ENCODE measurements at places on chromosomes 2 and 18. TPM values are rescaled to one million over a fixed set of nuclear protein-coding genes. Genes with fewer than 3 reads are reported as not detected.
A peak's percentile ranks its signal among the peaks of the same experiment; 100 is the strongest.

- DNase-seq, result no peak
These were observed 12.2 kb upstream of the EDAR start for GRCh38 chr2:109001201-109001600.

- DNase-seq, result no peak
These were observed 66.0 kb upstream of the ST3GAL5 start for GRCh38 chr2:85954590-85955458.

DNA sequence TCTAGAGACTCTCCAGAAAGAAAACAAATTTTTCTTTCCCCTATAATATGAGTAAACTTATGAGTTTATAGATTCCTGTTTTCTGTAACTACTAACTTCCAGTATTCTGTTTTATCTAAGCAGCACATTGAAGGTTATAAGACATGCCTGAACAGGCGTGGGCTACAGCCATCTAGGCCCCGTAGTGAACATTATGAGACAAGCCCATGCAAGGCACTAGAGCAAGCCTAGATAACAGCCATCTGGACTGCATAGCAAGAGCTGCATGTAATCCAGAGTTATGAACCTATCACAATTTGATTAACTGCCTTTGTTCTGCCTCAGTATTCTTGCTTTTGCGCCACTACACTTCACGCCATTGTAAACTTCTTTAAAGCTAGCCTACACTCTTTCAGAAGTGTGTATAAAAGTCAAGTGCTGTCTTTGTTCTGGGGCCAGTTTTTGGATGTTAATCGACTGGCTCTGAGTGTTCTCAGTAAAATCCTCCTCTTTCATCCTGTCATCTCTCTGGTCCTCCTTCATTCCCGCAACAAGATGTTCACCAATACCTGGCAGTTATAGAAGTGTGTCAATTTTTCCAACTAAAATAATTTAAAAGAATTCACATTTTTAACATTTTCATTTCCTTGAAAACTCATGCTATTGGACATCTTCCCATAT is 3.0 kb upstream of the SULT1C3 start:
- DNase-seq, result no peak

DNA sequence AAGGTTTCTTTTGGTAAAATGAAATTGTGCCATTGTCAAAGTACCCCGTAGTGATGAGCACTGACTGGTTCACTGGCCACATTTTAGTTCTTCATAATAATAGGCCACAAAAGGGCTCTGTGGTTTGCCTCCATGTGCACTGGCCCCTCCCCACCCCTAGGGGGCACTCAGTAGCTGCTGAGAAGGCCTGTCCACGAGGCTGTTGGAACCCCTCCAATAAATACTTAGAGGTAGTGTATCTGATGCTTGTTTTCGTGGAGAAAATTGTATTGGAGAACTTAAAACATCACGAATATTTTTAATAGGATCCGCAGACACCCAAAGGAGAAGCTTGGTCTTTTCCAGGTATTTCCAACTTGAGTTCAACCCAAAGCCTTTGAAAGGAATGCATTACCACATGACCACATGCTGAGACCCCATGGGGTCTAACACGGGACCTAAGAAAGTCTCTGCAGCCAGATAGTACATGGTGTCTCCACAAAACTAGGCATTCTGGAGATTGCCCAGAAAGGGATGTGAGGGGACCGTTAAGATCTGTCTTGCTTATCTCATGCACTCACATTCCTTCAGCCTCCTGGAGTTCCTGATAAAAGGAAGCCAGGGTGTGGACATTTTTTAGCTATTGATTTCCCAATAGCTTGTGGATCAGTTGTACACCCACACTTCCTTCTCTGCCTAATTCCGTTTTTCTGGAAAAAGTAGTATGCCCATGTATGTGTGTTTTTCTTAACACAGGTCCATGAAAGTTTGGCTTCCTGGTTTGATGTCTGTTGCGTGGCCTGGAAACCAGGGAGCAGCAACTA is 28.5 kb upstream of the NOSTRIN start:
- peak; percentile 71 for DNase-seq

DNA sequence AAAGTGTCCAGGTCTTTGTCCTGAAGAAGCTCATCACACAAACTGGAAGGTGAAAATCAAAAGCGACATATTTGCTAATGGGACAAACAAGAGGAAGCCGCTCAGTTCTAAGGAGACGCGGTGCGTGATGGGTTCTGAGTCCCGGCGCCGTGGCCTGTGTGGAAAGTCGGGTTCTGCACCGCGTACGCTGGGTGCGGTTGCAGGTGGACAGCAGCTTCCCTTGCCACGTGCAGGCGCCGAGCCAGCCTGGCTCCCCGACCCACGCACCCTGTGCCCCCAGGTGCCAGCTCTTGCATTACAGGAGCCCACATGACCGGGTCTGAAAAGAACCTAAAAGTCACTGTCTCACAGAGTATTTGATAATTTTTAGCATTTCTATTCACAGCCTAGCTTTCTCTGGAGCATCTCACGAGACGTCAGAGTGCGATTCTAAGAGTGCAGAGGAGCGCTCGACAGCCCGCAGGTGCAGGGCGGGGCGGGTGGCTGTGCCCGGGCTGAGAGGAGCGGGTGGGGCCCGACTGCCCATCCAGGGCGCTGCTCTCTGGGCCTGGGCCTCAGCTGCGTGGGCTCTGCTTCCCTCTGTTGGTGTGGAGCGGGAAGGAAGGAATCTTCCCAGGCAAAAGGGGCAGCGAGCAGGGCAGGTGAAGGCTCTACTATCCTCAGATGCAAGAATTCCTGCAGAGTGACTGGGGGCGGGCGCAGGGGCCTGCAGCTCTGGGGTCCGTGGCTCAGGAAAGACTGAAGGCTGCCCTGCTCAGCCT is 39.4 kb downstream of the MYT1L start:
- DNase-seq, result peak; percentile 62

GRCh38 chr2:99776906-99777646 is 287.3 kb upstream of the REV1 start:
- no peak for DNase-seq

GRCh38 chr18:48919547-48919946 is 31.2 kb downstream of the SMAD7 start:
- no peak for DNase-seq

DNA sequence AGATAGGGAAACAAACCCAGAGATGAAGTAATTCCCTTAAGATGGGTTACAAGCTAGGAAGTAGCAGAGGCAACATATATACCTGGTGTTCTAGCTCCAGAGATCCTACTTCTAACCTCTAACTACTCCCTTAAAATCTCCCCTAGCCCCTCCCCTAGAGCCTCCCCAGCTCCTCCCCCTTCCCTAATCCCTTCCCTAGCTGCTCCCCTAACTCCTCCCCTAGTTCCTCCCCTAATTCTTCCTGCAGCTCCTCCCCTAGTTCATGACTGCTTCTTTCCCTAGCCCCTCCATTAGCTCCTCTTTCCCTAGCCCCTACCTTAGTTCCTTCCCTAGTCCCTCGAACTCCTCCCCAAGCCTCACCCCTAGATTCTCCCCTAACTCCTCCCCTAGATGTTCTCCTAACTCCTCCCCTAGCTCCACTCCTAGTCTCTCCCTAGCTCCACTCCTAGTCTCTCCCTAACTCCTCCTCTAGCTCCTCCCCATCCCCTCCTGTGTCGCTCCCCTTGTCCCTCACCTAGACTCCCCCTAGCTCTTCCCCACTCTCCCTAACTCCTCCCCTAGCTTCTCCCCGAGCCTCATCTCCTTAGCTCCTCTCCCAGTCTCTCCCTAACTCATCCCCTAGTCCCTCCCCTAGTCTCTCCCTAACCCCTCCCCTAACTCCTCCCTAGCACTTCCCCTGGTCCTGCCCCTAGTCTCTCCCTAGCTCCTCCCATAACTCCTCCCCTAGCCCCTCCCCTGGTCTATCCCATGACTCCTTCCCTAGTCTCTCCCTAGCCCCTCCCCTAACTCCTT is 108.9 kb downstream of the CD226 start:
- DNase-seq, result no peak

GRCh38 chr2:241018051-241018891 is 19.9 kb downstream of the SNED1 start:
- no peak for DNase-seq

- no peak for DNase-seq
These were observed 11.2 kb upstream of the IKZF2 start for GRCh38 chr2:213162516-213163118.

- no peak for DNase-seq
These were observed 571 bp downstream of the EEF1B2 start for GRCh38 chr2:206160125-206160806.

DNA sequence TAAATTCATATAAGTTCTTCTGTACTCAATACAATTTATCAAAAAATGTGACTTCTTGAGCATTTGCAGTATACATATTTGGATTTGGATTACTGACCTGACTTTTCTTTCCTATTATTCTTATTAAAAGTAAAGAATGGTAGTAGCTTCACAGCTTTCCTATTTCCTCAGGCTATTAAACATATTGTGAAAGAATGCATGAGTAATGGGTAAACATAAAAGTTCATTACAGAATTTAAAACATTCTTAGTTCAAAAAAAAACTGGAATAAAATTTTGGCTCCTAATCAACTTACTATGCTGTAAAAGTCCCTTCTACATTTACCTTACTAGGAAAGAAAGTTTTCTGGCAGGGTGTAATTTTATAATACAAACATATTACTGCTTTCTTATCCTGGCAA is 27.3 kb upstream of the C2orf66 start:
- DNase-seq, result no peak

Gene SULT1C2
- not detected for total RNA-seq

Gene NEB
- total RNA-seq, result 0.59 TPM

Gene PRKAG3
- total RNA-seq, result not detected

Gene HOXD4
- not detected for total RNA-seq

Gene SERPINB3
- total RNA-seq, result not detected

Gene GPR39
- 1.0 TPM for total RNA-seq
